ENCODE measurements at places on chromosomes 3 and 15.

- no peak for DNase-seq
These were observed 123.8 kb downstream of the SV2B start for GRCh38 chr15:91223863-91224262.

DNA sequence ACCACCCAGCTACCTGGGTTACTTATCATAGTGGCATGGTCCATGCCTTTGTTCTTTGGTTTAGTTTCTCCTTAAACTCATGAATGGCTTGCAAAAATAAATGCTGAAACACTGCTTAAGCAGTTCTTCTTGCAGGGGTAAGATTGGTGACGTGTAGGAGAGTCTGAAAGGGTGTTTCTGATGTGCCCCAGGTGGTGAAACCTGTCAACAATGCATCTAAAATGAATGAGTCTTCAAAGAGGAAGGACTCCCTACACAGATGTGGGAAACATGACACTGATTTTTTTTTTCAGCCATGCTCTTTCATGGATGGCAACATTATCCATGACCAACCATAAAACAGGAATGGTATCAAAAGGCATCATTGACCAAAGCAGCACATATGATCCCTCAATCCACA, 72.0 kb downstream of the KCNH8 start:
- DNase-seq, result no peak

DNA sequence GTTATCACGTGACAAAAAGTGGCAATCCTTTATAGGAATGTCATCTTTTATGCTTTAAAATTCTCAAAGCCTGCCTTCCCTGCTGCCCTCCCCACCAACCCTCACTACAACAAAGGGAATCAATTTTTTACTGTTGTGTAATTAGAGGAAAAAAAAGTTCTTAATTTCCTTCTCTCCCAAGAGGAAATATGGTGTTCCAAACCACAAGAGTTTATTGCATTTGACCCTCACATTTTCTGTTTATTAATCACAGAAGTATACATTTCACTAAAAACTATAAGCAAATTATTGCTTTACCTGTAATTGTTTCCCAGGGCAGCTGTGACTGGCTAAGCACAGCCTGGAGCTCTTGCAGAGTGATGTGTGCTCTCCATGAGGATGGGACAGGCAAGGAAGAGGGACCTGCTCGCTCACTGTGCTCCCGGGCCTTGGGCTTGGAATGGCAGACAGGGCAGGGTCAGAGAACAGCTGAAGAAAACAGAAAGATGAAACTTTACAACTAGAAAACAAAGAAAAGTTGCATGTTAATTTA, 31.3 kb upstream of the ATP10A start:
- DNase-seq, result no peak

DNA sequence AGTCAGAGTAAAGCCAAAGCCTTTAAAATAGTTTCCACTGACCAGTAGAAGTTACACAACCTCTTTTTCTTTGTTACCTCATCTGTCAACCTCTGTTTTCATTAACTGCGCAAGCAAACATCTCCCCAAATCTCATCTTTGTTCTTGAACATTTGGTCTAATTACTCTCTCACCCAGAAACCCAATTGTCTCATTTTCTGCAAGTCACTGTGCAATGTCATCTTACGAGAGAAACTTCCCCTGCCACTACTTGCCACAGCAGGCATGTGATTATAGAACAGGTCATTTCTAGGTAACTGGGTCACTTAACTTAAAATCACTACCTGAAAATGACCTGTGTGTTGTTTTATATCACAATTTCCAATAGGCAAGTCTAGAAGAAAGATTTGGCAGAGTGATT, 159.4 kb downstream of the SI start:
- no peak for DNase-seq

DNA sequence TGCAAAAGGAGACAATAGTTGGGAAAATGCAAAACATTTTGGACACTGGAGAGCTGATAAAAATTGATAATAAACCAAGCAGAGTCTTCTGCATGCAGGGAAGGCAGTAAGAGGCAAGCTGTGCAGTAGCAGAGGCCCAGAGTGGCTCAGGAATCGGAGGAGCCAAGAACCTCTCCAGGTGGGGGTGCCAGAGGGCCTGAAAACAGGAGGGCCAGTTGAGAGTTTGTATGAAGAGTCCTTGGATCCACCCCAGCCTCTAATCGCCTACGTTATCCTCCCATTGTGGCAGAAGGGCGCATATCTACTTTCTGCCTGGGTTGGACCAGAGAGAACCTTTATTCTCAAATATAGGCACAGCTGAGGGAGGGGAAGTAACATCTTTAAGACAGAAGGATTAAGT, 48.9 kb upstream of the RBP1 start:
- DNase-seq, result no peak

GRCh38 chr15:69722924-69723323, 270.3 kb downstream of the RPLP1 start:
- DNase-seq, result no peak

- DNase-seq, result no peak
These were observed 31.3 kb downstream of the RPN1 start for GRCh38 chr3:128619146-128619890.

GRCh38 chr3:88616413-88616812, 466.7 kb downstream of the C3orf38 start:
- DNase-seq, result no peak

DNA sequence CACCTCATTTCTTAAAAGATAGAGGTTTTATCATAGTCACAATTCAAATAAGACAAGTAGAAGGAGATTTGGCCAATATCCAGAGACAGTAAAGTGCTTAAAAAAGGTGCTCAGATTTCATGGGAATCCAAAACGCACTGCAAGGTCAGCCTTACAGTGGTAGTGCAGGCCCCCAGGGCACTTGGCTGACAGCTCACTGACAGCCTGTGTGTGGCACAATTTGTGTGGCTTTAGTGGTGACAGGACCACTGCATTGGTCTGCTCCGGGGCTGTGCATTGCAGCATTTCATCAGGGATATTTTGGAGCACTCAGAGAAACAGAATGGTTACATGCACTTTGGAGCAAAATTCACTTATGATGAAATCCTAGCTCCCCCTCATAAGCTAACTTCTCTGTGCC, 544.3 kb downstream of the NTRK3 start:
- DNase-seq, result no peak

- no peak for DNase-seq
These were observed 29.9 kb downstream of the RASGRP1 start for GRCh38 chr15:38534691-38535090.

GRCh38 chr3:2635511-2635910, 474.7 kb downstream of the IL5RA start:
- no peak for DNase-seq

DNA sequence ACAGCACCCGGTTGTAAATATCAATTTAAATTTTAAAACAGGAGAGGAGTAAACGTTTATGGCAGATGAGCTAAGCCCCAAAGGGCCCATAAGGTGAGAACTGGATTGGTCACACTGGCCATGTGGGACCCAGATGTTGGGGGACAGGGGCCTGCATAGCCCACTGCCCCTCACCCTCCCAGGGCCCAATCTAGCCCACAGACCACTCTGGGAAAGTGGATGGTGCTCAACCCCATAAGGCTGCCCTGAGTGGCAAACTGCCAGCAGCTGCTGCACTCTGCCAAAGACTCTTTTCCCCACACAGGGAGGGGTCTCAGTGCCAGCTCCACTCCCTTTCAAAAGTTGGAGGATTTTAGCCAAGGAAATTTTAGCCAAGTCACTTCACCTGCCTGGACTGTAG, 42.5 kb downstream of the CCDC12 start:
- DNase-seq, result no peak

DNA sequence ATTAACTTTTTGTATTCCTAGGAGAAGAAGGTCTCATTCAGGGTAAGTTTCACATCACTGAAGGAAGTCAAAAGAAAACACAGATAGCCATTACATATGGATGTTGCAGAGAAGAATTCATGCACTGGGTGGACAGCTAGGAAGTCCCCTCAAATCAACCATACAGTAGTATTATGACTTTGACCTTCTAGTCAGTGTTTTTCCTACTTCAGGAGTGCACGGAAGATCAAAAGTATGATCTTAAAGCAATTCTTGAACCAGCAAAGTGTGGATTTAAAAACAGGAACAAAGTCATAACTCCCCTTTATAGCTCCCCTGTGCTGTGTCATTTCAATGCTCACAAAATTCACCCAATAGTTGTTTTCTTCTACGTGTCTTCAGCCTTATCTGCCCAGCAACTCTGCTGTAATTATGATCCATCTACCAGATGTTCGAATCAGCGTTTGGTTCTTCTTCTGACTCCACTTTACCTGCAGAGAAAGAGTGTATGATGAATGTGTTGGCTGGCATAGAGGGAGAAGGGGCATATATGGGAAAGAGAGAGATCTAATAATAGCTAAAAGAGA, 118.1 kb upstream of the MEIS2 start:
- DNase-seq, result no peak

GRCh38 chr15:77195586-77195985, 124.7 kb upstream of the TSPAN3 start:
- DNase-seq, result no peak

DNA sequence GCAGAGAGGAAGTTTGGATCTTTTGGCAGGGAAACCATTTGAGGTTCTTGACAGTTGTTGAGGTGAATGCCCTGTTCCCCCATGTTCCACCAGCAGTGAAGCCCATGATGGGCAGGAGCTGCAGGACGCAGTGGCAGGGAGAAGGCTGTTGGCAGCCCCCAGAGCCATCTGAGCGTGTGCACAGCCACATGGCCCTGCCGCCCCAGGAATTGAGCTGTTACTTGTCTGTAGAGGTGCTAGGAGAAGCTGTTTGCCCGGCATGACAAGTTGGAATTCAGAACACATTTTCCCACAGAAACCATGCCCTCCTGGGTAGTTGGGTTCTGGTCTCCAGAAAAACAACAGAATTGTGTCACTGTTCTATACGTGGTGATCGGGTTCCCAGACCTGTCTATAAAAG, 218.2 kb upstream of the NR2E3 start:
- DNase-seq, result no peak

DNA sequence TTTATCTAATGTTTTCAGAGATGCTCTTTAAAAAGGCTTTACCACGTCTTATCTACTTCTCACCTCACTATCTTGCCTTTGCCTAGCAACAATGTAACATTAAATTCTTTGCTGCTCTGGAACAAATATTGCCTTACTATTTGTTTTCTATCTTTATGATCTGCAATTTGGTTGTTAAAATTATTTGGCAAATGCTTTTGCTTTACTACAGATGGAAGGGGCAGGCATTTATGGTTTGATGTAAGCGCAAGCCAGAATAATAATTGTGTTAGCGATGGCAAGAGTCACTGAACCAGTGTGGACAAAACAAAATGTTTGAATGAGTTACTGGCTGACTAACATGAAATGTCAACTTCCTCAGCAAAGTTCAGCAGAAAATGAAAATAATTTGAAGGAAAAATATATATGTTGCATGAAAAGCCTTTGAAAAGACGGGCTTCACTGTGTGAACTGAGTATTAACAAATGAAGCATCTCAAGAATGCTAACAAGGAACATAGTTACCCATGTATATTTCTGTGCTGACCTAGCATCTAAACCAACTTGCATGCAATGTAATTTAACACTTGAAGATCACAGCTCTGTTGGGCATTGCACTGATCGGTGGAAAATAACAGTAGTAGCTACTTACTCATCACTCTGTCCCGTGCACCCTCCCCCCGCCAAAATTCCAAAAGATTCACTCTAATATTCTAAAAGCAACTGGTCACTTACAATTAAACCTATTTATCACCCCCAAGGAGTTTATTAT, 454.0 kb upstream of the ARHGEF26 start:
- DNase-seq, result no peak

DNA sequence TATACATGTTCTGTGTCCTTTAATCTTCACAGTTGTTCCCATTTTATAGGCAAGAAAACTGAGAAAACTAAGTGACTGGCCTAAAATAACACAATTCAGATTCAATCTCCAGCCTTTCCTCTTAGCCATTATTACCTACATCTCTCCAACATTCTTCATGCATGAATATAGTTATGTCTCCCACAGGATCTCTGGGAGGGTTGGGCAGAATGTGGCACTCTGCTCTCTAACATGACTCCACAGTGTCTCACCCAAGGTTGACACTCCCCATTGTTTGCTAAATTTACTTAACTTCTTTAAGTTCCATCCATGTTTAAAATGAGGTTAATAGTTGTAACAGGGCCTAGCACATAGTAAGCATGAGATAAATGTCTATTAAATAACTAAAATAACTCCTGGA, 276.3 kb downstream of the ERC2 start:
- DNase-seq, result no peak

Measured in 8988T (cell line).